ENCODE measurements at places on chromosomes 7 and 10.
A peak's percentile ranks its signal among the peaks of the same experiment; 100 is the strongest.

- DNase-seq: no peak
Observed at GRCh38 chr7:2761801-2762497, 73.9 kb downstream of the AMZ1 start.

DNA sequence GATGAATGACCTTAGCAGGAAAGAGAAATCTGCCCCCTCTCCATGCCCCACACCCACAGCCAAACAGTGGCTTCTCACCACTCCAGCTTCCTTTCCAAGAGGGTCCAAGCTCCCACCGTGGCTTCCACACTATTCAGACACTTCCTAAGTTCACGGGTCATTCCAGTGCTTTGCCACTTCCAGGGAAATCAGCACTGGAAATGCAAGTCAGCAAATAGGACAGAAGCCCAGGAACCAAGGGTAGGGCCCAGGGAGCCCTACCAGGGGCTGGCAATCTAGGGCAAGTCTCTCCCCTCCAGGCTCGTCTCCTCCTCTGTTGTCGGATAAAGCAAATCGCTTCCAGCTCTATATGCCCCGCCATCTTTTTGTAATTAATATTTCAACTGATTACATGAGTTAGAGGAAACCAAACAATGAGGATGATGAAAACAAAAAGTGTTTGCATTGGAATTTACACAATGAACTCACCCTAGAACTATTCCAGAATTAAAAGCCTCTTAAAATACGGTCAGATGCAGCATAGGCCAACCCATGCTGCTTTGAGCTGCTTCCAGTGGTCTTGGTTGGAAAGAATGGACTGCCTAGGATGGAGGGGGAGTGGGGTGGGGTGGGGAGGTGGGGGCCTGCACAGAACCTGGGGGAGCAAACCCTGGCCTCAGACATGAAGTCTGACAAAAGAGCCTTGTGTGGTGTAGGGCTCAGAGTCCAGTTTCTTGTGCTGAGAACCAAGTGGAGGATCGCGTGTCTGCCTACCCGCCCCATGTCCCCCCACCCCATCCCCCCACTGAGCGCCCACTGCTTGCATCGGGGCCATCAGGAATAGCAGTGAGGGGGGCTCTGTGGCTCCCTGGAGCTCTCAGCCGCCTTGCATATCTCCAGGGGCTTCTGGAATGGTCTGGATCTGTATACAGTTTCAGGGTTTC, 74.6 kb upstream of the CPXM2 start:
- no peak for DNase-seq

GRCh38 chr7:82284936-82285519, 158.5 kb downstream of the CACNA2D1 start:
- DNase-seq: no peak

DNA sequence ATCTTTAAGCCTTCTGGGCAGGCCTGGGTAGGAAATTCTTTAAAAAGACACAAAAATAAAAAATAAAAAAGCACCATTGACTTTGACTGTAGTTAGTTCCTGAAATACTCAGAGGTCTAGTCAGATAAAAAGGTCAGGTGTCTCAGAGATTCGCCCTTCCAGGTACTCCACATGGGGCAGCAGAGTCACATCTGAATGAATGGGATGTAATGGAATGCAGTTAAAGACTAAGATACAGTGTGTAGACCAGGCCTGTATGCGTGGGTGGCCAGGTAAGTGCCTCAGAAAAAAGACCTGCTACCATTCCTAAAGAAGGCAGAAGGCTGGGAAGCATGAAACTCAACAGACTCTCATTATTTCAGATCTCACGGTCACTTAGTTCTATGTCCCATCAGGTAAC, 68.6 kb upstream of the SEM1 start:
- DNase-seq: no peak

- DNase-seq: no peak
Observed at GRCh38 chr10:85557077-85557476, 809.5 kb downstream of the GRID1 start.

DNA sequence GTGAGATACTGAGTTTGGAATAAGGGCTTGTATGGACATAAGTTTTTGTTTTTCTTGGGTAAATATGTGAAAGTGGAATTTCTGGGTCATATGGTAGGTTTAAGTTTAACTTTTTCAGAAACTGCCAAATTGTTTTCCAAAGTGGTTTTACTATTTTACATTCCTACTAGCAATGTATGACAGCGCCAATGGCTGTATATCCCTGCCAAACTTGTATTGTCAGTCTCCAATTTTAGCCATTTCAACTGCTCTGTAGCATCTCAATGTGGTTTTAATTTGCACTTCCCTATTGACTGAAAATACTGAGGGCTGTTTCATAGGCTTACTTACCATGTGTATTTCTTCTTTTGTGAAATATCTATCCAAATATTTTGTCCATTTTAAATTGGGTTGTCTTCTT, 90.5 kb upstream of the ZNF32 start:
- no peak for DNase-seq

DNA sequence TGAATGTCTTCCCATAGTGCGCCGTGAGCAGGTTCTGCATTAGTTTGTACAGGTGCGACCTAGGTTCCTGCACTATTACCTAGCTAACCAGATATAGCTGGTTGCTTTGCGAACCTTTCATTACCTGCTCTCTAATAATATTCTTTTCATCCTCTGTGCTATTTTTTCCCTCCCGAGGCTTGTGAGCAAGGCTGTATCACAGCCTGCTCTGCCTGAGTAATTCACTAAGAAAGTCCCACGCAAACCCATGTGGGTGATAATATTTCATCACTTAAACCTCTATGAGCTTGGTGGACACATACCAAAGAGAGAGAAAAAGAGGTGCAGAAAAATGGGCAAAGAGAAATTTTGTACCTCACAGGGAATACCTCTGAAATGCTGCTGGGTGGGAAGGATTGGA, 8.4 kb downstream of the INHBA start:
- no peak for DNase-seq

DNA sequence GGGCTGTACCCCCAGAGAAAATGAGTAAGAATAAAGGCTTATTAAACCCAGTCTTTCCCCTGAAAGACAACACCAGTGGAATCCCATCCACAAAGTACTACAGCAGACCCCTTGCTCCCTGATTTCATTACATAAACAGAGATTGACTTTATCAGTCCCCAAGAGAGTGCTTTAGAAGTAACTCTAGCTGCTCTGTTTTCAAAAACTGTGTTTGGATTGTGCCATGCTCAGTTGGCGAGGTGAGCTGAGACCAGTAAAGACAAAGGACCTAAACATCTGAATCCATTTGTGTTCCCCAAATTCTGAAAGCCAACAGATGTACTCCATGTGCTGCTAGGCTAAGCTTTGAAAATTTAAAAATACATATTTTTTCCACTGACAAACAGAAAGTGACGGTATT, 127.0 kb downstream of the ATE1 start:
- DNase-seq: no peak

- DNase-seq: peak; percentile 19
Observed at GRCh38 chr10:103598654-103599115, 105.2 kb downstream of the NEURL1 start.

DNA sequence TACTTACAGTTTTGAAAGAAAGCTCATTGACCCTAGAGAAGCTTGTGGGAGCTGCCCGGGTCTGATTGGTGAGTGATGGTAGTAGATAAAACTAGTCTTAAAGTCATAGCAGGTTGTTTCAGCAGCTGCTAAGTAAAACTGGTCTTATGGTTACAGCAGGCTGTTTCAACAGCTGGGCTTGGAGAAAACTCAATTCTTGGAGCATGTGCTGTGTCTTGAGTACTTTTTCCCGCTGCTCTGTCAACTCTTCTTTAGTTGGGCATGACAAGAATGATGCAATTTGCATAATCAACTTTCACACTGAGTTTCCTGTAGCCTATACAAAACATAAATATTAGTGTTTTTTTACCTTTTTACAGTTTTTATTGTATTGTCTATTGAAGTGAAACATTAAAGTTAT, 707.9 kb downstream of the AUTS2 start:
- no peak for DNase-seq

GRCh38 chr7:26090927-26091519, 61.0 kb upstream of the NFE2L3 start:
- DNase-seq: peak; percentile 91

DNA sequence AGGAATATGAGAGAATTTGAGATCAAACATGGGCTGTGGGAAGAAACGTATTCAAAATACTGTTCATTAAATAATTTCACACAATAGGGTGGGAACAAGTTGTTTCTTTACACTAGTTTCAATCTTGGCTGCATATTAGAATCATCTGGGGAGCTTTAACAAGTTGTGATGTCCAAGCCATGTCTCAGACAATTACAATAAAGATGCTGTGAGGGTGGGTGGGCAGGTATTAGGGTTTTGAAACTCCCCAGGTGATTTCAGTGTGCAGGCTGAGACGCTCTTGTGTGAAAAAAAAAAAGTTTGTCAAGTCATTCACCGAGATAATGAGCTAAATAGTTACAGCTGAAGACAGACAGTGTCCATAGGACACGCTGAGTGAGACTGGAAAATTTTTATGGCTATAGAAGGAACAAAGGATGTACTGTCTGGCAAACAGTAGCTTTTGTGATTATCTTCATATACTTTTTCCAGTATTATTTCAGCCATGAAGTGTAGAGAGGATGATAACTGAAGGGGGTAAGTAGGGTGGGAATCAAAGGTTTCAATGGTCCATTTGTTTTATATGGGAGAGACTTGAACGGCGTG, 12.6 kb upstream of the LAMB4 start:
- no peak for DNase-seq

GRCh38 chr7:17054206-17054605, 172.4 kb upstream of the AGR3 start:
- no peak for DNase-seq

GRCh38 chr10:13100349-13101294, 659 bp downstream of the OPTN start:
- DNase-seq: no peak

DNA sequence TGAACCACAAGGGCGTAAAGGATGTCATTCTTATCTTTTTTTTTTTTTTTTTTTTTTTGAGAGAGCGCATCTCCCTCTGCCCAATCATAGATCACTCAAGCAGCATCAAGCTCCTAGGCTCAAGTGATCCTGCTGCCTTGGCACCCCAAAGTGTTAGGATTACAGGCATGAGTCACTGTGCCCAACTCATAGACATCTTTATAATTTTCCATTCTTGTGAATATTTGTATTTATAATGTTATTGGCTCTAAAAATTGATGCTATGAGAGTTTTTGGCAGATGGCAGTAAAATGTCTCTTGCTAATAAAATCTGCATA, 128.7 kb downstream of the AKR1D1 start:
- no peak for DNase-seq

- no peak for DNase-seq
Observed at GRCh38 chr7:12249706-12250105, 38.6 kb downstream of the TMEM106B start.

GRCh38 chr10:65565246-65565645, 1360.6 kb upstream of the LRRTM3 start:
- DNase-seq: no peak

- DNase-seq: no peak
Observed at GRCh38 chr10:52541006-52541473, 227.0 kb downstream of the DKK1 start.

DNA sequence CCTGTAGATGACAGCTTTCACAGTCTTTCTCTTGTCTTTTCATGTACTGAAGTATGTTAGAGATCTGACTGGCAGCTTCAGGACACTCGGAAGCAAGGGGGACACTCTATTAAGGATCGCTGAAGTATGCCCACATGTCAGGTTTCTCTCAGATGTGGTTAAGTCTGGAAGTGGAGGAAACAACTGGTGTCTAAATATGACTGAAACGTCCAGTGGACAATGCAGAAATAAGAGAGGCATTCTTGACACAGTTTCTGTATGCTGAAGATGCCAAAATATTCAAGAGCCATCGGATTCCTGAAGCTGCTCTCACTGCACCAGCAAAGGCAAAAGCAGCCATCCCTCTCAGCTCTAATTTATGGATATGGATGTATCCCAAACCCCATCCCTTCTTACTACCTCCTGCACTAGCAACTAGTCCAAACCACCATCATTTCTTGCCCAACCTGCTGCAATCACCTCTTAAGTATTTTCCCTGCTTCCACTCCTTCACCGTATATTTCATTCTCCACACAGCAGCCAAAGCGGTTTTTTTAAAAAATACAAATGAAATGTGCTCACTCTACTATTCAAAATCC, 113.4 kb downstream of the REEP3 start:
- no peak for DNase-seq

GRCh38 chr7:30901856-30902255, 9.8 kb upstream of the AQP1 start:
- DNase-seq: no peak

GRCh38 chr7:75988568-75989499, 5.6 kb downstream of the TMEM120A start:
- DNase-seq: no peak

DNA sequence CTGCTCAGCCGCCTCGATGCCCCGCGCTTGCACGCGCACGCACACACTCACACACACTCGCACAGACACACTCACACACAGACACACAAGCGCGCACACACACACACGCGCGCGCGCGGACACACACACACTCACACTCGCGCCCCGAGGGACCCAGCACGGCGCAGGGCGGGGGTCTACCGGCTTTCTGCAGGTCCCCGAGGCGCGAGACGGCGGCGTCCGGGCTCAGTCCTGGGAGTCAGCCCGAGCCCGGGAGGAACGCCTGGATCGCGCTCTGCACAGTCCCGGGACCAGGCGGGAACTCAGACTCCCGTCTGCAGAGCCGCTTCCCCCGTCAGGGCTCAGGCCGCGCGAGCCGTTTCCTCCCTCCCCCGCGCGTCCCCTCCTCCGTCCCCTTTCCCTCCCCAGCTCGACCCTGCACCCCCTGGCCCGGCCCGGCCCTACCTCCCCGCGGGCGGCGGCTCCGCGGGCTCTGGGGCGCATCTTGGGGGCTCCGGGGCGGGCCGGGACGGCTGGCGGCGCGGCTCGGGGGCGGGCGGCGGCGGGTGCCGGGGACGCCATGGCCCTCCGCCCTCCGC, 464 bp downstream of the DENND2A start:
- DNase-seq: peak; percentile 18

GRCh38 chr7:37394158-37394557, 54.5 kb downstream of the ELMO1 start:
- DNase-seq: no peak

DNA sequence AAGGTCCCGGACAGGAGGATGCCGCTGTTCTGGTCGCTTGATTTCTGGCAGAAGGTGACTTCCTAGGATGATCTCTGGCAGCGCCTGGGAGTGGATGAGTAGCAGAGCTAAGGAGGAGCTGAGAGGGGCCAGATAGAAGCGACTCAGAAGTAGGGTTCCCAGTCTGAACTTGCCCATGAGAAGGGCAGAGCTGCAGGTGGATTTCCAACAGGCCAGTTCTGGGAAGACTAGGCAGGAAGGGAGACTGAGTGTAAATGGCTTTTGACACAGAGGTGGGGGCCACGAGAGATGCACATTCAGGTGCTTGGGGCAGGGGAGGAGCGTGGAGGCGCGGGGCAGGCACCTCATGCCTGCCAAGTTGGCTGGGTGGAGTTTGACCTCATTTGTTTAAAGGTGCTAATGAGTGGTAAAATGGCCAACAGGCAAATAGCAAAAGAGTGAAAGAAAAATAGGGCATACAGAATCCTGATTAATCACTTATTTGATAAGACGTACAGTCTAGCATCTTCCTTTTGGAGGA, 58.8 kb downstream of the SHH start:
- DNase-seq: no peak
